ENCODE measurements at places on chromosomes 6 and 20.

GRCh38 chr20:56766528-56766927, 137.4 kb downstream of the TFAP2C start:
- DNase-seq: no peak

- no peak for DNase-seq
These were observed 3.3 kb upstream of the PCSK2 start for GRCh38 chr20:17223553-17223952.

DNA sequence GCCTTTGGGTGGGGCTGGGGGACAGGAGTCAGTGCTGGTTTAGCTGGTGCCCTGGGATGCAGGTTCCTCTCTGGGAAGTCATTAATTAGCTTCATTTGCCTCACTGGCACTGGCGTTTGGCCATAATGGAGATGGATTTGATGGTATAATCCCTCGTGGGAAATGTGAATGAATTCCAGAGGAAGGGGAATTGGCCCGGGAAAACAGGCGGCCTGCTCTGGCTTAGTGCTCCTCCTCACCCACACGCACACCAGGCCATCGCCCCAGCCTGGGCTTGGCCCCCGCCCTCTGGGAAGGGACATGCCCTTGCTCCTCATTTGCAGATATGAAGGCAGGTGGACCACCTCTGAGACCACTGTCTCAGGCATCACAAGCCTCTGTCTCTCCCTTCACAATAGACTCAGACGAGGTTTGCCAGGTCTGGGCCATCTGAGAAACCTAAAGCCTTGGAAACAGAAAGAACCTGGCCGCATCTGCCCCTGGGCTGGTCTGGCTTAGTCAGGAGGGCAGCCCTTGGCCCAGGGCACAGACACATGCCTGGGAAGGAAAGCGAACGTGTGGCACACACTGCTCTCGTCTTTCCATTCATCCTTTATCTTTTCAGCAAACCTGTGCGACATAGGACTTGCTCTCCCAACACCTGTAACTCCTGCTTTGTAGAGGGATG, 199.2 kb upstream of the CDH4 start:
- no peak for DNase-seq

- no peak for DNase-seq
These were observed 49.6 kb upstream of the PDE7B start for GRCh38 chr6:135801755-135802465.
